ENCODE measurements at places on chromosomes 4 and X.

- DNase-seq: no peak
Measured at GRCh38 chr4:53307819-53308780, 57.8 kb downstream of the SCFD2 start.

DNA sequence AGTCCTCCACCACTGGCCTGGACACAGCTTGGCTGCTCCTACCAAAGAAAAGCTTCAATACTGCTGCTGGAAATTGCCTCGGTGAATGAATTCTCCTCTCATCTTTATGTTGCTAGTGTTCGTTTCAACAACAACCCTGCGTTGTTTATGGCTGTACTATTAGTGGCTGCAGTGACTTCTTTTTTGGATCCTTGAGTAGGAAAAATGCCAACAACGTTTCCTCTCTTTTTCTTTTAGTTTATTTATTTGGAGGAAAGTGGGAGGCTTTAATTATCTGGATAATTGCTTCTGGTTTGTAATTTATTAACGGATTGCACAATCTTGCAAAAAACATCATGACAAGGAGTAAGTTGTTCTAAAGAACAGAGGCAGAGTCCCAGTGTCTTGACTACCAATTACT, 464.1 kb upstream of the TRAM1L1 start:
- DNase-seq: no peak

GRCh38 chrX:139204571-139204897, 326.0 kb upstream of the F9 start:
- no peak for DNase-seq

GRCh38 chr4:129218360-129218759, 122.4 kb downstream of the C4orf33 start:
- DNase-seq: no peak

- no peak for DNase-seq
Measured at GRCh38 chrX:109463784-109464183, 18.1 kb downstream of the GUCY2F start.

DNA sequence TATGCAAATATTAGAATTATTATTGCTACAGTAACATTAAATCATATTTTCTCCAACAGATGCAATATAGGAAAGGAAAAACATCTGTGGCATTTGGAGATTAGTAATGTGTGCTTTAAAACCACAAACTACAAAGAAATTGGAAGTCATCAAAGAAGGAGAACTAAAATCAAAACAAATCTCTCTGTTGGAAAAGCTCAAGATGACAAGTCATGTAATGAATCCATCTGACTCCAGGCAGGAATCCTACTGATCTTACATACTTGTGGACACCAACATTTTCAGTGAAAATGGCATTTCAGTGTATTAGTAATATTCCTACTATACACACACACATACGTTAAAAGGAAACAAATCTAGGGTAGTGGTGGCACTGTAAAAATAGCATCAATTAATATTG, 98.2 kb downstream of the SLC39A8 start:
- no peak for DNase-seq

- DNase-seq: no peak
Measured at GRCh38 chr4:120545391-120545790, 377.1 kb downstream of the PRDM5 start.

- DNase-seq: no peak
Measured at GRCh38 chrX:10893366-10893765, 217.8 kb upstream of the HCCS start.

DNA sequence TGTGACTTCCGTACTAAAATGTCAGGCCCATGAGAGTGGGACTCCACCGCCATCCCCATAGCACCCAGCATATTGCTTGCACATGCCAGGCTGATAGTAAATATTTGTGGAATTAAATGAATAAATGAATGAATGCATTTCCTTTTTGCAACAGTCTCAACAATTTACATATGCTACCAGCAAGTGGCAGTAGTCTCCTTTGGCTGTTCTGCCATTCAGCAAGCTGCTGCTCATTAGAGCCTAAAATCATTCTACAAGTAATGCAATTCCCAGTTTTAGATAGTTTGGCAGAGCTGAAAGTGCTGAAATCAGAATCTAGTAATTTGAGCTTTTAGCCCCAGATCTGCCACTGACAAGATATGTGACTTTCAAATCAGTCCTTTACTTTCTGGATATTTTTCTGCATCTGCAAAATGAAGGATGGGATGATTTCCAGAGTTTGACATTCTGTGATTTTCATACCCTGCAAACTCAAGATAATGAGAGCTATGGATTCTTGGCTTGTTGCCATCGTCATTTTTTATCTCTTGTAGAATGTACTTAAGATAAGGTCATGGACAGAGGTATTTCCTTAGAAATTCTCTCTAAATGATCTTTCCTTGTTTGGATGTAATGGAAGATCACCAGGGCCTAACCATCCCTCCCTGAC, 35.7 kb upstream of the INTS6L start:
- no peak for DNase-seq
